Left forelimb (tissue), 1 donor: ENCODE measurements at places on chromosomes 4 and X.

GRCh38 chr4:8901335-8901734 is 29.7 kb upstream of the HMX1 start:
- no peak for DNase-seq

DNA sequence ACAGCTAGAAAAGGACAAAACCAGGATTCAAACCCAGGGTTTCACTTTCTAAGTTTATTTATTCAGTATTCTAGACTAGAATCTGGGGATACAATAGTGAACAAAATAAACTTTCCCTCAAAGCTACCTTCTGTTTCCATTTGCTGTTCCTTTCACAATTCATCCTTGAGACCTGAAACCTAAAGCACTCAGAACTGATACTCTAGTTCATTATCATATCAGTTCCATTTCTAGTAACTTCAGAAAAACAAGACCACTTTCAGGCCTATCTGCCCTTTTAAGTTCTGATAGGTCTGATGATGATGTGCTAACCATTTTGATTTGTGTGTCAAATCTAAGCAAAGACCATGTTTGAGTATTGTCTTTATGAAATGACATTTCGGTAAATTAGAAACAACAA is 7.8 kb upstream of the XK start:
- no peak for DNase-seq

GRCh38 chr4:121256887-121257466 is 92.9 kb upstream of the TNIP3 start:
- no peak for DNase-seq

GRCh38 chrX:1623691-1624090 is 8.8 kb downstream of the ASMT start:
- no peak for DNase-seq

DNA sequence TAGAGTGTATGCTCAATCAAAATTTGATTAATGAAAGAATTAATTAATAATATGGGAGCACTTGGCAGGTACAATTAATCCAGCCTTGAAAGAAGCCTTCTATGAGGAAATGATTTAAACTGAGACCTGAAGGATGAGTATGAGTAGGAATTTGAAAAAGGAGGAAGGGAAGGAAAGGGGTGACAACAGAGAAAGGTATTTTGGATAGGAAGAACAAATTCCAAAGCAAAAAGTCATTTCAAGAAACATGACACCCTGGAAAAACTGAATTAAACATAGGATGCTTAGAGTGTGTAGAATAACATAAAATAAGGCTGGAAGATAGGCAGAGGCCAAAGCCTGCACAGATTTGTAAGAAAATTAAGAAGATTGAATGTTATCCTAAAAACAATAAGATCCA is 29.6 kb downstream of the PHOX2B start:
- no peak for DNase-seq

DNA sequence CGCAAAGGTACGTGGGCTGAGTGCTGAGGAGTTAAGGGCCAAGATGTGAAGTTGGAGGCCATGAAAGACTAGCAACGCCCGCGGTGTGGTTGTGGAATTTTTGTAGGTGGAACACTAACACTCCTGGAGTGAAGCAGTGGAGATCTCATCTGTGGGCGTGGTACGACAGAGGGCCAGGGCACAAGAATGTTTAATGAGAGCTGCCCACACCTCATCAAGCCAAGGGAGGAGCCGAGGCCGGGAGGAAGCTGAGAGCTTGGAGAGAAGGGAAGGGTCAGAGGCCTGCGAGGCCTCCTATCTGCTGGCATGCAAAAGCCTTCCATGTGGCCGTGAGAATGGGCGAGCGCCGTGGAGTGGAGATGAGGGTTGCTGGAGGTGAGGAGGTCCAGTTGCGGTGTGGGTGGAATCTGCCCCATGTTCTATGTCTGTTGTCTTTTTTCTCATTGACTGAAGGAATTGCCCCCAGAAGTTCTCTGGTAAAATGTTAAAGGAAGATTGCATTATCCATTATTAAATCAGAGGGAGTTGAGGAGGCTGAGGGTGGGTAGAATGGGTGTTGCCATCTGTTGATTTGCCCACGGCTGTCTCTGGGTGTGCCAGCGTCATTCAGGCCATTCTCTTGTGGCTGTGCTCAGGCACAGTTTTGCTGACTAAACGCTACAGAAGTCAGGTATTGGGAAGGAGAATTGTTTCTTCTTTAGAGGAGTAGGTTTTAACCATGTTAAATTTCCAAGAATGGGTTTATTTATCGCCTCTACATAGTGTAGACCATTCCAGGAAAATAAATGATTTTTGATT is 19.8 kb downstream of the SNX25 start:
- DNase-seq, result no peak
